ENCODE measurements at places on chromosomes 3 and 15.

GRCh38 chr3:47266709-47267489 is 15.7 kb downstream of the KIF9 start:
- peak; percentile 96 for DNase-seq

DNA sequence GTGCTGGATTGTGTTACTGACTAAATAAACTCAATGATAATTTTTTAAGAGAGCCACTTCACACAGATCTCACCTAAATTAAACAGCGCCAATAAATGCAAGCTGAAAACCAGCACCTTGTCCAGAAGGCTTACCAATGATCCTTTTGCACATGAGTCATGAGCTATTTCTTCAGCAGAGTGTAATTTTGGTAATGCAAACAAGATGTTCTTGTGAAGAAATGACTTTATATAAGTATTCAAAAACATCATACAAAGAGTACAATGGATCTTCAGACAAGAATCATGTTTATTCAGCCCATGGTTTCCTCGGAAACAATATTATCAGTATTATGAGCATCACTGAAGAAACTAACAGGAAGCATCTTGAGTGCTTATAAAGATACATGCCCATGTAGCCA is 263.8 kb upstream of the UBE2E2 start:
- DNase-seq, result no peak

- no peak for DNase-seq
These were observed 98.3 kb upstream of the CHL1 start for GRCh38 chr3:98259-98654.

DNA sequence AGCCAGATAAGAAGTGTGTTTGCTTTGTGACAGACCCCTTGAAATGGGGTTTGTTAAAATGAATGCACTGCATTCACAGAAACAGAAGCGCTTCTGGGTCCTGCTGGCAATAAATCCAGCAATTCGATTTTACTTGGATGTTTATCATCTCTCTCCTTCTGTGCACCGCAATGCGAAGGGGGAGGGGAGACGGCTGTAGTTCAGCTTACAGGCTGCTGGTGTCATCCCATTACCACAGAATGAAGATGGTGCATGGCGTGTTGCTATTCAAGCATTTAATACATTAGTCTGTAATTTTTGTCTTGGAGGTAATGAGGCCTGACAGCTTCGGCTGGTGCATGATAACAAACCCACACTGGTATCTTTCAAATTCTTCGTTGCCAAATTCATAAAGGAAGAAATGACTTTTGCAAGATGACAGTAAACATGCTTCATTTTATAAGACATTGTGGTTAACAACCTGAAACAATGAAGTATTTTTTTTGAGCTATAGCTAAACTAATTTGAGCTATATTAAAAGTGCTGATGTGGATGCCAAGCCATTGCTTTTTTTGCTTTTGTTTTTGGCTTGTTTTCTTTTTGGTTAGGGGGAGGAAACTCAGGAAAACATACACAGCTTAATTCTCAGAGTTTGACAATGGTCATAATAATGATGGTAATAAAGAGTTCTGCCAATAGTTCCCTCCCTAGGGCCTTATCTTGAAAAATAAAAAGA is 418.3 kb downstream of the OTOL1 start:
- DNase-seq, result no peak

DNA sequence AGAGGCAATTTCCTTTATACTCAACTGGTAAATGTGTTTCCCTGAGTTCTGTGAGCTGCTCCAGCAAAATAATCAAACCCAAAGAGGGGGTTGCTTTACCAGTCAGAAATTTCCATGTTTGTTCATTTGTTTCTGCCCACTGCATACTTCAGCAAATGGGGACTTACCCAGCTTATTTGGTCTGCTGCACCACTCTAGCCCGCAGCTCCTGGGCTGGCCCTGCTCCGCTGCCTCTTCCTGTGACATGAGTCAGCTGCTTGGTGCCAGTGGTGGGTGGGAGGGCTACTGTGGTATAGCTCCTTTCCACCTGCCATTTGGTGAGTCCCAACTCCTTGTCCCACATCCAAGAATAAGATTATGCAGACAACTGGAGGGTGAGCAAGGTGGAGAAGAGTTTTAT is 644.2 kb downstream of the MCTP2 start:
- no peak for DNase-seq
